ENCODE measurements at places on chromosomes 2 and 18. TPM values are rescaled to one million over a fixed set of nuclear protein-coding genes. Genes with fewer than 3 reads are reported as not detected.

- no peaks in the 10 kb centered on the region for H3K36me3 ChIP-seq
- H3K4me3 ChIP-seq: no peak overlapping the region
- no peak for DNase-seq
Observed at GRCh38 chr2:170106102-170106840, 71.7 kb upstream of the MYO3B start.

- no peaks in the 10 kb centered on the region for H3K27me3 ChIP-seq
- no peaks in the 10 kb centered on the region for H3K4me1 ChIP-seq
- no peaks in the 10 kb centered on the region for H3K36me3 ChIP-seq
- H3K27ac ChIP-seq: no peak overlapping the region
Observed at GRCh38 chr2:181943411-181944124, 42.1 kb upstream of the PPP1R1C start.

- no peaks in the 10 kb centered on the region for H3K36me3 ChIP-seq
- no peak overlapping the region for H3K4me3 ChIP-seq
- H3K27ac ChIP-seq: no peak overlapping the region
- no peaks in the 10 kb centered on the region for H3K4me1 ChIP-seq
Observed at GRCh38 chr2:157849591-157849990, 26.5 kb downstream of the ACVR1 start.

- no peaks in the 10 kb centered on the region for H3K36me3 ChIP-seq
- DNase-seq: no peak
- no peak overlapping the region for H3K4me3 ChIP-seq
- no peaks in the 10 kb centered on the region for H3K4me1 ChIP-seq
- H3K27ac ChIP-seq: no peak overlapping the region
Observed at GRCh38 chr2:219783359-219783975, 156.0 kb downstream of the SLC4A3 start.

DNA sequence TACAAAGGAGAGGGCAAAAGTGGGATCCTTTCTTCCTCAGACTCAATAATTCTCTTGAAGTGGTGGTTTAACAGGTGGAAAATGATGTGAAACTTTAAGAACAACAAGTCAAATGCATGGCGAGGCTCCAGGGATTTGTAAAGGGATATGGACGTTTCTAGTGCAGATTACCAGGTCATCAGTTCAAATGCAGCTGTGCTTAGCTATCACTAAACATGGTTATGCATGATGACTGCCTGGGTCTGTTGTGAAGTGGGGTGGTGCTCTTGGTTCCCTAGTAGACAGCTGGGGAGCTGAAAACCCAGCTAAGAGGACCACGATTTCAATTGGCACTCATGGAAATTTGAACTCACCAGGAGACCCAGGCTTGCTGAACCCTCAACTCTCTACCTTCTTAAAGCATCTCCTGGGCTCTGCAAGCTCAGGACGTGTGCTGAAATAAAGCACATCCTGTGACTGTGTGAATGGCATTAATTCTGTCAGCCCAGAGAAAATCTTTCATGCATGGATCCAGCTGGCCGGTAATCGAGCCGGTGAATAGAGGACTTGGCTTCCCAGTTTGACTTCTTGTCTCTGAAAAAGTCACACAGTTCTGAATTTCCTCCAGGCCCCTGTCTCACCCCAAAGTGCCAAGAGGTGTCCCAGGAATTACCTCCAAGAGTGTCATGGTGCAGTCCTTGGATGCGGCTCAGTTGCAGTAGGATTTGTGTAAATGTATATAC lies 146.1 kb downstream of the MTX2 start:
- H3K27ac ChIP-seq: no peak overlapping the region
- H3K36me3 ChIP-seq: no peaks in the 10 kb centered on the region
- no peak for DNase-seq
- no peaks in the 10 kb centered on the region for H3K4me1 ChIP-seq
- no peaks in the 10 kb centered on the region for H3K27me3 ChIP-seq
- H3K4me3 ChIP-seq: no peak overlapping the region

GRCh38 chr2:7191932-7192331 lies 274.7 kb downstream of the RNF144A start:
- DNase-seq: no peak
- H3K4me3 ChIP-seq: no peak overlapping the region
- H3K4me1 ChIP-seq: no peaks in the 10 kb centered on the region
- H3K27me3 ChIP-seq: no peaks in the 10 kb centered on the region
- no peak overlapping the region for H3K27ac ChIP-seq
- no peaks in the 10 kb centered on the region for H3K36me3 ChIP-seq

- H3K27me3 ChIP-seq: no peaks in the 10 kb centered on the region
- H3K4me1 ChIP-seq: peaks cover 7% of the 10 kb centered on the region
- no peak overlapping the region for H3K27ac ChIP-seq
- H3K36me3 ChIP-seq: no peaks in the 10 kb centered on the region
- H3K4me3 ChIP-seq: peak overlapping the region; percentile 78
Observed at GRCh38 chr2:242088471-242089212, 219.1 kb downstream of the RTP5 start.

DNA sequence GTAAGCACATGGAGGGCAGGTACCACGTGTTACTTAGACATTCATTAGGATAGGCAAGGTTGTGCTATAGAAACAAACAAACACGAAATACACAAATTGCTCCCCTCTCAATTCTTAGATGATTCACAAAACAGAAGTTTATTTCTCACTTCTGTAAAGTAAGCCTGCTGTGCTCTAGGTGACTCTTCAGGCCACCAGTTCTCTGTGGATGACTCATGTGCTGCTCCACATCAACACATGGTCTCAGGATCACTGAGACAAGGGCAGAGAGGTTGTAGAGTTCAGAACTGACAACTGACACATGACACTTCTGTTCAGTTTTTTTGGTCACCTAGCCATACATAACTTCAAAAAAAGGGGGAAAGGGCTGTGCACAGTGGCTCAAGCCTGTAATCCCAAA lies 70.6 kb downstream of the DAW1 start:
- H3K36me3 ChIP-seq: no peaks in the 10 kb centered on the region
- DNase-seq: no peak
- no peaks in the 10 kb centered on the region for H3K27me3 ChIP-seq
- no peak overlapping the region for H3K27ac ChIP-seq
- H3K4me1 ChIP-seq: no peaks in the 10 kb centered on the region

DNA sequence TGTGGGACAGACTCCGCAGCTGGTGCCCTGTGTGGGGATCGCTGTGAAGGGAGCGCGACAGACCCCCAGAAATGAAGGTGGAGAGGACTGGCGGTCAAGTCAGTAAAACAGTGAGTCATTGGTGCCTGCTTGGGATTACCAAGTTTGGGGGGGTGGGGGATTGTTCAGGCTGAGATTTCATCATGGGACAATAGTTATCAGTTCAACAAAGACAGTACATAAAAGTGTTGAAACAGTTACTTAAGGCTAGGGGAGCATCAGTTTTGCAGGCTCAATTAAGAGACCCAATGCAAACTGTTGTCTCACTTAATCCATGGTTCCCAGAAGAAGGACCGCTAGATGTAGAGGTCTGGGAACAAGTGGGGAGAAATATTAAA lies 42.4 kb upstream of the PDK1 start:
- DNase-seq: no peak
- H3K36me3 ChIP-seq: no peaks in the 10 kb centered on the region
- H3K4me1 ChIP-seq: no peaks in the 10 kb centered on the region

- no peaks in the 10 kb centered on the region for H3K4me1 ChIP-seq
- no peak overlapping the region for H3K4me3 ChIP-seq
- no peak for DNase-seq
- no peaks in the 10 kb centered on the region for H3K27me3 ChIP-seq
Observed at GRCh38 chr2:143841935-143842334, 678.0 kb downstream of the ZEB2 start.

- H3K27me3 ChIP-seq: no peaks in the 10 kb centered on the region
- H3K4me3 ChIP-seq: no peak overlapping the region
- no peak overlapping the region for H3K27ac ChIP-seq
- no peaks in the 10 kb centered on the region for H3K36me3 ChIP-seq
- DNase-seq: no peak
Observed at GRCh38 chr2:186129767-186130581, 356.1 kb upstream of the ZC3H15 start.

DNA sequence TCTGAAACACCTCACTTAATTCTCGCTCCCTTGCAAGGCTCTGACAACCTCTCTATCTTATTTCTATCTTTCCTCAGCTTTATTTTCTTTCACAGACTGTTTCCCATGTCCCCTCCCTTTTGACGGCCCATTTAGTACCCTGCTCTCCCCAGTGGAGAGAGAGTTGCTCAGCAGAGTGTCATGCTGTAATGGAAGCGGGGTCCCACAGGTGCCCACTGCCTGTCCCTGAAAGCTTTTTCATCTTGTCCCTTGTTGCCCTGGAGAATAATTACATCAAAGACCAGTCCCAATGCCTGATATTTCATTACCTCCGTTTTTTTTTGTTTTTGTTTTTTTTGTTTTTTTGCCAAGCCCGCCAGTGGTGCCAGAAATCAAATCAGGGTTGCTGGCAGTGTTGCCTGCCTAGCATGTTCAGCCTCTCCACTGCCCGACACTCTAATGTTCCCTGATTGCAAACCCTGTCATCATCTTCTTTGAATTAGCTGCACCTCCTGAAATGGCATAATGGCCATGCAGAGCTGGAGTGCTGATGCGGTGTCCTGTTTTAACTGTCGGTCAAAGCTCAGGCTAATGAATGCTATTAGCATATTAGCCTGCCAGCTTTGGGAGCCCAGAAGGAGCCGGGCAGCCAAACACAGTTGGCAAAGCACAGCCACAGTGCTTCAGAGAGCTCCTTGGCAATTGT lies 71.2 kb upstream of the CAVIN2 start:
- no peak overlapping the region for H3K27ac ChIP-seq
- peaks cover 6% of the 10 kb centered on the region for H3K4me1 ChIP-seq
- no peaks in the 10 kb centered on the region for H3K36me3 ChIP-seq

DNA sequence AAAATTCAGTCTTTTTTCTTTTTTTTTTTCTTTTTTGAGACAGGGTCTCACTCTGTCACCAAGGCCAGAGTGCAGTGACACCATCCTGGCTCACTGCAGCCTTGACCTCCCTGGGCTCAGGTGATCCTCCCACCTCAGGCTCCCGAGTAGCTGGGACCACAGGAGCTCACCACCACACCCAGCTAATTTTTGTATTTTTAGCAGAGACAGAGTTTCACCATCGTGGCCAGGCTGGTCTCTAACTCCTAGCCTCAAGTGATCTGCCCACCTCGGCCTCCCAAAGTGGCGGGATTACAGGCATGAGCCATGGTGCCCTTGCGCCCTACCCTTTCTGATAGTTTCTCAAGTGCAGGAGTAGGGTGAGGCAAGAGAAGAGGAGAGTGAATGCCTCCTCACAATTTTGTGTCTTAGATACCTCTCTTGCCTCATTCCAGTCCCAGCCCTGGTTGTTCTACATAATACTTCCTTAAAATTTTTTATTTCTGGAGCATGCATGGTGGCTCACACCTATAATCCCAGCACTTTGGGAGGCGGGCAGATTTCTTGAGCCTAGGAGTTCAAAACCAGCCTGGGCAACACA lies 68.2 kb upstream of the CAB39 start:
- no peak for DNase-seq
- peak overlapping the region; percentile 60 for H3K27ac ChIP-seq
- H3K4me3 ChIP-seq: no peak overlapping the region
- H3K36me3 ChIP-seq: no peaks in the 10 kb centered on the region

DNA sequence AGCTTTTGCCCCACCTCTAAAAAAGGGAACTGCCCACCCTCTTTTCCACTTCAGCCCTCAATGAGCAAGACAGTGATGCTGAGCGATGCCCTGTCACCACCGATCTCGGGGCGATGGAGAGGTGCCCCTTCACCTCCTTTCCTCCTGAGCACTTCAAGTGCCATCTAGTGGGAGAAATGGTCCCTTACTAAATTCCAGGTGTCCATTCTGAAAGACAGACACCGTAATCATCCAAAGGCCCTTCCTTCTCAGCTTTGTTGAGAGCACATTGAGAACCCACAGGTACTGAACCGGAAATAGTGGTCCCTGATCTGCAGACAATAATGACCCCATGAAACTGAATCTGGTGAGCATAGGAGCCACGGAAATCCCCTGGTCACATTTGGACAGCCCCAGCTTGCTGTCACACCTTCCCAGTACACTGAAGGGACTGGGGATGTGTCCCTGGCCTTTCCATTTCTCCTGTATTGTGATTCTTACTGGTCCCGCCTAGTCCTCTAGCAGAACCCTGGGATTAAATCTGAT lies 38.5 kb downstream of the KCTD18 start:
- peaks cover 4% of the 10 kb centered on the region for H3K36me3 ChIP-seq

SULT1C4 gene
- not detected for total RNA-seq

XIRP2 gene
- total RNA-seq: not detected

ACOXL gene
- total RNA-seq: 1.1 TPM

EMILIN2 gene
- total RNA-seq: 18.4 TPM
